ENCODE measurements at places on chromosomes 3 and 15.

DNA sequence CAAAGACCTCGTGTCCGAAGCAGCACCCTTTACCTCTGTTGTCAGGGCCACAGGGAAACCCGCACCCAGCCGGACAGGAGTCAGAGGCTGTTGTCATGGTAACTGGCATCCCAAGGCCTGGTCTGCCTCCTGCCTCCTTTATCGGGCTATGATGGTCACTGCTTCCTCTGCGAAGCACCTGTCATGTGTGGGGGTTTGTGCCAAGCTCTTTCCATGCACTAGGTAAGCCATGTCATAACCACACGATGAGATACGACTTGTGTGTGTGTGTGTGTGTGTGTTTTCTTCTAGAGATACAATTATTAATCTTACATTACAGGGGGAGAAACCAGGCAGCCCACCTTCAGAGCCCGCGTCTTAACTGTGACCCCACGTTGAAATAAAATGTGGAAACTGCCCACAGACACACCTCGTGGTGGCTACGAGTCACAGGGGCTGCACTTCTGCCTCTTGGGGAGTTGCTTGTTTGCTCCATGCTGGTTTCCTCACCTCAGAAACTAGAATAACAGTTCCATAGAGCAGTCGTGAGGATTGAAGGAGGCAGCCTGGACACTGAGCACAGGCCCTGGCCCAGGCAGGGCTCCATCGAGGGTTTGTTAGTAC is 18.0 kb downstream of the ZDHHC19 start:
- DNase-seq: no peak

DNA sequence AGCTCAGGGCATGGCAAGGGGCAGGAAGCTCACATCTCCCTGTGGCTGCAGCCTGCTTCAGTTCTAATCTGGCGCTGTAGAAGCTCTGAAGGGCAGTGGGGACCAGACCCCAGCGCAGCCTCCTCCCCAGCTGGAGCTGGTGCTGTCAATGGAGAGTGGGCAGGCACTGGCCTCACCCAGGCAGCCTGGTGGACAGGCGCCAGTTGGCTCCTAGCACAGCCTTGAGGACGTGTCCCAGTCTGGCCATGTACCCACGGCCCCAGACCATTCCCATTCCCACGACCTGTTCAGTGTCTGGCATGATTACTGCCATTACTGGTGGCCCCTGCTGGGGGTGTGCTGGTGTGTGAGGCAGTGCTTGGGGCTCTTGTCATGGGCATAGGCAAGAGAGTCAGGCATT is 16.3 kb downstream of the TYRO3 start:
- DNase-seq: no peak

GRCh38 chr3:123152687-123153086 is 49.1 kb upstream of the SEC22A start:
- no peak for DNase-seq

DNA sequence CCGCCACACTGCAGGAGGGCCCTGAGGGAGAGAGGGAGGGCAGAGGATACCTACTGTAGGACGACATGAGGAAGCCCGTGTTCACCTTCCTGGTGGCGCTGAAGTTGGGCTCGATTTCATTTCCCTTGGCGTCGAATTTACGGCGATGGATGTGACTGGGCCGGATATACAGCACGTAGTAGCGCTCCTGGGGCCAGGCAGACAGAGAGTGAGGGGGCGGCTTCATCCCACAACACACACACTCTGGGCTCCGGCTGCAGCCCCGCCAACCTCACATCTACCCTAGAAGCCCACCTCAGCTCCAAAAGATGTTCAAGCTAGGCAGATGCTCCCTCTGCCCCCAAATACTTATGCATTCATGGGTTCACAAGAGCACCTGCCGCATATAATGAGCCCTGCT is 4.5 kb downstream of the ARPIN start:
- no peak for DNase-seq

DNA sequence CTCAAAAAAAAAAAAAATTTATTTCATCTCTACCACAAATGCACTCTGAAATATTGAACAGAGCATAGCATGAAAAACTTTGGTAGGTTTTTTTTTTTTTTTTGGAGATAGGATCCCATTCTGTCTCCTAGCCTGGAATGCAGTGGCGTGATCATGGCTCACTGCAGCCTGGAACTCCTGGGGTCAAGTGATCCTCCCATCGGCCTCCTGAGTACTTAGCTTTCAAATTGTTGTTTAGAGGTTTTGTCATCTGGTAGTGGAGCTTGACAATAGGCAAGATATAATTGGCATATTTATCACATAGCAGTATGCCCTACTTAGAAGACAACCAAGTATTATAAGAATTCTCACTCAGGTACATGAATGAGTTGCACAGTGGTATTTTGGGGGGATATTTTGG is 234.2 kb upstream of the ST8SIA2 start:
- DNase-seq: no peak

- DNase-seq: no peak
These were observed 801.7 kb upstream of the DPPA4 start for GRCh38 chr3:110139048-110139447.

DNA sequence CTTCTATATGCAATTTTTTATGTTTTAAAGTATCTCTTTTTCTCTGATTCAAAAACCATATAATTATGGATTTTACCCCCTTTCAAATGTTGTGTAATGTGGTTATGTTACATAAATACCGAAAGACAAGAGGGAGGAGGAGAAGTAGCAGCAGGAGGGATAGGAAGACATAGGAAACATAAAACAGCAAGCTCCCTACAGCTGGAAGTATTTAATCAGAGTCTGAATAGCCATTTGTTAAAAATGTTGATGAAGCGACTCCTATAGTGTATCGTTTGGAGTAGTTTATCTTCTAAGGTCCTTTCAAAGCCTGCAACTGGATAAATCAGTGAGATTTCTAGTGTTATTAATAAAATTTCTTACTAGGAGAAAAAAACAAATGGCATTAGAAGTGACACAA is 598.1 kb upstream of the GOLIM4 start:
- DNase-seq: no peak

- DNase-seq: peak; percentile 10
These were observed 40.1 kb downstream of the TMEM44 start for GRCh38 chr3:194592798-194593752.

DNA sequence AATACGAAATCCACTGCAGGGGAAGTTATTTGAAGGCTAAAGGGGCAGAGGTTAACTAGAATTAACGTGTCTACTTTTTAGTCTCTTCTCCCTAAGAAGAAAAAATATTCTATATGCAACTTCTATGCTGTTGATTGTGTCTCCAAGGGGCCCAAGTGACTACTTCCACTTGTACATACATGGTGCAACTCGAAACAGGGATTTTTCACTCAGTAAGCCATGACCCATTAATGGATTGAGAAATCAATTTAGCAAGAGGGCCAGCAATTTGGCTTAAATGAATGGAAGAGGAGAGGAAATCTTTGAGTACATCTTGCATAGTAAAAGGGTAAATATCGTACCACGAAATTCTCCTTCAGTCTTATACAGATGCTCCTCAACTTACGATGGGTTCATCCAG is 151.1 kb upstream of the HES1 start:
- DNase-seq: no peak

DNA sequence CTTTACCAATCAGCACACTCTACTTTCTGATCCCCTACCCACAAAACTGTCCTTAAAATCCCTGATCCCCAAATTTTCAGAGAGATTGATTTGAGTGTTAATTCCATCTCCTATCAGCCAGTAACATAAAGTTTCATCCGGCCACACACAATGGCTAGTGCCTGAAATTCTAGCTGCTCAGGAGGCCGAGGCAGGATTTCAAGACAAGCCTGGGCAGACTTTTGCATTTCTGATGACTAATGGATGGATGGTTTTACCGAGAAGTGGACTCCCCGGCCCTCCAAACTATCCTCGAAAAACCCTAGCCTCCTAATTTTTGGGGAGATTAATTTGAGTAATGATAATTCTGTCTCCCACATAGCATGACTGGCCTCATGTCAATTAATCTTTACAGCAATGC is 269.8 kb upstream of the POU1F1 start:
- no peak for DNase-seq

- DNase-seq: no peak
These were observed 203.2 kb downstream of the FAM43A start for GRCh38 chr3:194888916-194889315.

- no peak for DNase-seq
These were observed 81.0 kb upstream of the BNC1 start for GRCh38 chr15:83365370-83365938.

GRCh38 chr15:52786436-52787122 is 3.6 kb downstream of the ONECUT1 start:
- no peak for DNase-seq

GRCh38 chr3:168051531-168052471 is 43.9 kb downstream of the GOLIM4 start:
- no peak for DNase-seq

GRCh38 chr15:70561885-70562284 is 201.5 kb downstream of the UACA start:
- no peak for DNase-seq

DNA sequence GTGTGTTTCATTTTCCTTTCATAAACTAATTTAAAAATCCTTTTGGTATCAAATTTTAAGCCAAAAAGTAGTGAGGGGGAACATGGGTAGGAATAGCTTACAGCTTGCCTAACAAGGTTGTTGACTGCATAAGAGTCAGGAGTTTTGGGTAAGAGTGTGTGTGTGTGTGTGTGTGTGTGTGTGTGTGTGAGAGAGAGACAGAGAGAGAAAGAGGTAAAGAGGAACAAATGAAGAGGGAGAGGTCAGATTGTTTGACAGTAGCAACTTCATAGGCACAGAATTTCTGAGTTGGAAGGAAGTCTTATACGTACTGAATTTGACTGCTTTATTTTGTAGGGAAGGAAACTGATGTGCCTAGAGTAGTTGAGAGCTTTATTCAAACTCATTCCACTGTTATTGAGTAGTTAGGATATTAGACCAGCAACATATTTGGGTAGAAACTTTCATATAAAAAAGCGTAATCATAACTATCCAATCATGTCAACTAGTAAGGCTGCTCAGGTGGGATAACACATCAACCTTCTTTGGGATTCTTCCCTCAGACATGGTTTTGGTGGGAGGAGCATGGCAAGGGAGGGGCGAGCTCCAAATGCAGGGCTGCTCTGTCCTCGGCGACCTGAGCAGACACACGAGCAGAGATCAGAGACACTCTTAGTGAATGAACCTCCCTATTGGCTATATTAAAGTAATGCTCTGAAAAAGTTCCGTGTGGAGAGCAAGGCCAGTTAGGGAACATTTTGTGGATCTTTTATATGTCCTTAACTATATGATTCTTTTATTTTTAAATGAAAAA is 86.4 kb downstream of the LPP start:
- no peak for DNase-seq

GRCh38 chr3:124510290-124510689 is 220.0 kb upstream of the UMPS start:
- DNase-seq: no peak

DNA sequence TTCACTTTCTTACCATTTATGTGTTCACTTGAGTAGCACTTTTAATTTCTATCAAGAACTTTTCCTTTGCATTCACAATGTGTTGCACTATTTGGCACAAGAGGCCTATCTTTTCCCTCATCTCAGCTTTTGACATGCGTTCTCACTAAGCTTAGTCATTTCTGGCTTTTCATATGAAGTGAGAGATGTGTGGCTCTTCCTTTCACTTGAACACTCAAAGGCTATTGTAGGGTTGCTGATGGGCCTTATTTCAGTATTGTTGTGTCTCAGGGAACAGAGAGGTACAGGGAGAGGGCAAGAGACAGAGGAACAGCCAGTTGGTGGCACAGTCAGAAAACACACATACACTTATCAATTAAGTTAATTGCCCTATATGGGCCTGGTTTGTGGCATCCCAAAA is 127.4 kb upstream of the MLF1 start:
- no peak for DNase-seq

All from NCI-H1694 (cell line).